ENCODE measurements at places on chromosomes 3 and 15. TPM values are rescaled to one million over a fixed set of nuclear protein-coding genes. Genes with fewer than 3 reads are reported as not detected.

The NIPA2 gene
- 69.0 TPM for total RNA-seq

The CLEC3B gene
- 74.0 TPM for total RNA-seq

The SUSD5 gene
- 1.3 TPM for total RNA-seq

The ANKUB1 gene
- total RNA-seq: 2.2 TPM

The LSAMP gene
- total RNA-seq: 27.6 TPM

The GMPPB gene
- 69.5 TPM for total RNA-seq

The PLSCR5 gene
- total RNA-seq: not detected

The ABI3BP gene
- total RNA-seq: 138 TPM
